Activated T-cell treated with anti-CD3 and anti-CD28 coated beads, Interleukin-2, amount 50 U/mL, for 1 hour (primary cell): ENCODE measurements at places on chromosomes 3 and 15.

- DNase-seq = no peak
These were observed 606.8 kb downstream of the GBE1 start for GRCh38 chr3:81154611-81155143.

- DNase-seq = no peak
These were observed 12.3 kb upstream of the CD200 start for GRCh38 chr3:112320691-112321090.

DNA sequence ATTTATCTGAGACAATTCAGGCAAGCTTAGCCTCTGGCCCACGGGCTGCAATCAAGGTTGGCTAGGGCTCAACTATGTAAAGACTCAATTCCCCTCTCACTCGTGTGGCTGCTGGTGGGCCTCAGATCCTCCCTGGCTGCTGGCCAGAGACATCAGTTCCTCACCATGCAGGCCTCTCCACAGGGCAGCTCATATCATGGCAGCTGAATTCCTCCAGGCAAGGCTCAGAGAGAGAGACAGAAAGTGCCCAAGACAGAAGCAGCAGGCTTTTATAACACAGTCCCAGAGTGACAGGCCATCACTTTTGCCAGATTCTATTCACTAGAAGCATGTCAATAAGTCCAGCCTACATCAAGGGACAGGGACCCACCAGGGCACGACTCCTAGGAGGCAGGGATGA is 63.2 kb downstream of the XXYLT1 start:
- no peak for DNase-seq

DNA sequence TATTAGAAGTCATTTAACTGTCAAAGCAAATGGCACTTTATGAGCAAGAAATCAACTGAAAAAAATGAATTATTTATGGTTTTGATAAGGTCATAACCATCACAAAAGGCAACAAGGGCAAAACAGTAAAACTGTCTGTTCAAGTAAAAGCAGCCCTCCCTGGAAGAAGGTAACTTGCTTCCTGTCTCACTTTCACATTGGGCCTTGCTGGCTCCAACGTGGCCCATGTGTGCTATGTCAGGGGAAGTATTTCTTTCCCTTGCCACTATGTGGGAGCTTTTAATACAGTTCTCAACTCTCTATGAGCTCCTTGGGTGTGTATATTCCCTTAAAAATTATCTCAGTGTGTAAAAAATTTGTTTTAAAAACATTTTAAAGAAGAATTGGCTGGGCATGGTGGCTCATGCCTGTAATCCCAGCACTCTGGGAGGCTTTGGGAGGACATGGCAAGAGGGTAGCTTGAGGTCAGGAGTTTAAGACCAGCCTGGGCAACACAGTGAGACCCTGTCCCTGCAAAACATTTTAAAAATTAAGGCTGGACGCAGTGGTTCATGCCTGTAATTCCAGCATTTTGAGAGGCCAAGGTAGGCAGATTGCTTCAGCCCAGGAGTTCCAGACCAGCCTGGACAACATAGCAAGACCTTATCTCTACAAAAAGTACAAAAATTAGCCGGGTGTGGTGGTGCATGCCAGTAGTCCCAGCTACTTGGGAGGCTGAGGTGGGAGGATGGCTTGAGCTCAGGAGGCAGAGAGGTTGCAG is 45.2 kb upstream of the TJP1 start:
- DNase-seq = no peak

DNA sequence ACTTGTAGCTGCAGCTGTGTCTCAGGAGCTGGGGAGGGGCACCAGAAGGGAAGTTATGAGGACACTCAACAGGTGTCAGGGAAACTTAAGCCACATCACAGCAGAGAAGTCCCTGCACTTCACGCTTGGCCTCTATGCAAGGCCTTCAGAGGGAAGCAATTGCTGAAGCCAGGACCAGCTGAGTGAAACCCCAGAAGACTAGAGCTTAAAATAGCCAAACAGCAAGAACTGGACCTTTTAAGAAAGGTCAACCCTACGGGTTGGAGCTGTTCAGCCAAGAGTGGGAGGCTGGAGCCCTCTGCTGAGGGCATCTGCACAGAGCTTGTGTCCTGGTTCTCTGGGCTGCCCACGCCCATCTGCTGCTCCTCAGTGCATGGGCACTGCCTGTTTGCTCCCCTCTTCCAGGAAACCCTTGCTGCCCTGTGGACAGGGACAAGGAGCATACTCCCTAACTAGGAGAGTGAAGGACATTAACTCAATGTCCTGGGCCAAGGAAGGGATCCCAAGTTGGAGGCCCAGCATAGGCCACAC is 3.9 kb upstream of the GRAMD2A start:
- DNase-seq = no peak

GRCh38 chr3:140421884-140422283 is 256.0 kb upstream of the TRIM42 start:
- no peak for DNase-seq

GRCh38 chr15:55741833-55742497 is 987 bp downstream of the PRTG start:
- peak; percentile 25 for DNase-seq

GRCh38 chr15:40929660-40930429 is 705 bp downstream of the DLL4 start:
- no peak for DNase-seq

- DNase-seq = no peak
These were observed 524.7 kb downstream of the DIPK2A start for GRCh38 chr3:144496141-144496835.

GRCh38 chr15:48507416-48508065 is 138.0 kb downstream of the FBN1 start:
- no peak for DNase-seq

DNA sequence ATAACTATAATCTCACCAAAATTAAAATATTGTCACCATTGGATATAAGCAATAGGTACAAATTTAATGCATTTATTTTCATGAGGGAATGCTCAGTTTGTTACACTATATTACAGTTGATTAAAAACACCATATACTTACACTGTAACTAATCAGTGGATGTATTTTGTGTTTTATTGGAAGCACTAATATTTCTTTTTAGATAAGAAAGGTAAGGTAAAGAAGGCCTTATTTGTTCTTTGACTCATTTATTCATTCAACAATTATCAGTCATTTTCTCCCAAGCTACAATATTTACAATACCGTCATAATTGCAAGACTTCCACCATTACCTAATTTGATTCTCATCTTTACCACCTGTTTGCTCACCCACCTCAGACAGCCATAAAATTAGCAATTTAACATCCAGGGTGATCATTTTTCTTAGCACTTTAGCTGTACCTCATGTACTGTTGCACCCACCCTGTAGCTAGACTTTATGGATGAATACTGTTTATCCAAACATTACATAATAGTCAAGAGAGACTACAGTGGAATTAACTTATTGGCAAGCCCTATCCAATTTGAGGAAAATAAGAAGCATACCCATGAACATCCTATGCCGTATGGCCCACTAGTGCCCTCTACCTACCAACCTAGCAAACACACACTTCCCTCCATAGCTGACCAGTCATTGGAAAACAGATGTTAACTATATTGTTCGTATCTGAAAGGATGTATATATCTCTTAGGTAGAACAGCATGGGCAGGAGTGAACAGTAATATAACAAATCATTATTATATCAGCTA is 229.6 kb downstream of the BBX start:
- DNase-seq = no peak

DNA sequence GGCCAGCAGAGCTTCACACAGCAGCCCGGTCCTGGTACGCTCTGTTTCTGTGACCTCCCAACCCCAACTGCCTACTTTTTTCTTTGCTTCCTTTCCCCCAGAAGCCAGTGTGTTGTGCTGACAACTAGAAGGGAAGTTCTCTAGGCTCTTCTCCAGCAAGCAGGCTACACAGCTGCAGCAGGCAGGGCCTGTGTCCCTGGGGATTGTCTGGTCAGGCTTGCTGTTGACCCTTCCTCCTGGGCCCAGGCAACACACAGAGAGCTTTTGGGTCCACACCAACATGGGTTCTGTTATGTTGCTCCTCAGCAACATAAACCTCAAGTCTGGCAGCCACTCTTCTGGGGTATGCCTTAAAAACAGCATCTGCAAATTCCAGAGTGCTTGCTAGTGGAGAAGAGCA is 36.2 kb upstream of the TSPAN3 start:
- no peak for DNase-seq

DNA sequence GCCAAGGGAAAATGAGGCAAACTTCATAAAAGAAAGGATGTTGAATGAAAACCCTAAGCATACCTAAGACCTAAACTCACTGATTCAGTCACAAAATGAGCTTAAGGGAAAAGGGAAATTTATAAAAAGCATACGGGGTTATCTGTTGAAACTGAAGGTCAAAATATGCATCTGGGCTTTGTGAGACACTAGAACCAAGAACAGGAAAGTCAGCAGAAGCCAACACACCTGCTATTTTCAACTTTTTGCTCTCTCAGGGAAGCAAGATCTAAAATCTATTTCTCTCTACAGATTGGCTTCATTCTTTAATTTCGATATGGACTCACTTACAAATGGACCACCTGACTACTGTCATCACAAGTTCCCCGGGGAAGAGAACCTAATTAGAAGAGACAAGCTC is 338.6 kb upstream of the NECTIN3 start:
- DNase-seq = no peak

GRCh38 chr3:180700941-180701340 is 21.7 kb upstream of the CCDC39 start:
- DNase-seq = no peak

GRCh38 chr15:34582461-34583371 is 735 bp downstream of the GOLGA8B start:
- DNase-seq = peak; percentile 47

DNA sequence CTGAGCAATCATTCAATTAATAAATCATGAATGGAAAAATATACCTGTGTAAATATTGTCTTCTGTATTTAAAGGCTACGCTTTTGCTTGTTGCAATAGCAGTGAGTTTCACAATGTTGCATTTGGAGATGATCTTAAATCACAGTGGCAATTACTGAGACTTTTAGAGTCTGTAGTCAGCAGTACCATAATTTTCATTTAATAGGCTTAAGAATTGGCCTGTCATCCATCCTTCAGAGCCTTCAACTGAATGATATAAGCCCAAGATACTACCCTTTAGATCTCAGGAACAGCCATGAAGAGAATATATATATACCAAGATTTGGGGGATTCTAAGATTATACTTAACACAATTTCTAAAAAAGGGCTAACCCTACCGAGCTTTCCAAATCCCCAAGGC is 458.1 kb downstream of the GBE1 start:
- no peak for DNase-seq

- no peak for DNase-seq
These were observed 138.8 kb downstream of the SMAD6 start for GRCh38 chr15:66840615-66841390.

DNA sequence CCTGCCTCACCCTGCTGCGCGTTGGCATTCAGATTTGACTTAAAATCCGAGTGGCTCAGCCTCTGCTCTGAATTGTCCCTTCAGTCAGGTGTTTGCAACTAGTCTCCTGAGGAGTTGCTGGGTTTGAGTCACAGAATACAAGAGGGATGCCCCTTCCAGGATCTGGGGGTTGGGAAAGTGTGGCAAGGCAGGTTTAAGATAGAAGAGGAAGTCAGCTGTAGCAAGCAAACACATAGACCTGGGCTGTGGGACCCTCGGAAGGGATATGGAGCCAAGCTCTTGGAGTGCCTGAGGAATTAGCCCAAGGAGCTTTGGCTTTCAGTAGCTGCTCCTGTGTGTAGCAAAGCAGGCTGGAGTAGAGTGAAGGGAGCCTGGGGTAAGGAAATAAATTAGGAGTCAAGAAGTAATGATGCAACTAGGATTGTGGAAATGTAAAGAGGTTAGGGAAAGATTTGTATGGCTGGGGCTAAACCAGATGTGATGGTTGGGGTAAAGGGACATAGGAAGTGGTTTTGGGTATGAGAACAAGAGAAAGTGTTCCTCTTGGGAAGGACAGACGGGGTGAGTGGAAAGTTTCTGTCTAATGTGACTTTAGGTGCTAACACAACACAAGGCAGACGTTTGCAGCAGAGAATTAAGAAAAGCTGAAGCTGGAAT is 41.2 kb downstream of the RAB7A start:
- DNase-seq = no peak

DNA sequence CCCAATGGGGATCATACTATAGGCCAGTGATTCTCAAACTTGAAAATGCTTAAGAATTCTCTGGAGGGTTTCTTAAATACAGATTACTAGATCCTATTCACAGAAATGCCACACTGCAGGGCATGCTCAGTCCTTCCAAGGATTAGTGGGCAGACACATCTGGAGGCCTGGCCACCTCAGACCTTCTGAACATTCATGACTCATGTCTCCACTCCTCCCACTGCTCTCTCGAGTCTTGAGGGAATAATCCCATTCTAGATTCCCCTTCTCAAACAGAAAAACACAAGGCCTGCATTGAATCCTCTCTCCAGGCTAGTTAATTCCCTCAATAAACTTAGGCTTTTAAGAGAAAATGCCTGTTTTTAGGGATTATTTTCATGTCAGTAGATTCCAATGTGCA is 22.1 kb downstream of the ZNF621 start:
- no peak for DNase-seq

DNA sequence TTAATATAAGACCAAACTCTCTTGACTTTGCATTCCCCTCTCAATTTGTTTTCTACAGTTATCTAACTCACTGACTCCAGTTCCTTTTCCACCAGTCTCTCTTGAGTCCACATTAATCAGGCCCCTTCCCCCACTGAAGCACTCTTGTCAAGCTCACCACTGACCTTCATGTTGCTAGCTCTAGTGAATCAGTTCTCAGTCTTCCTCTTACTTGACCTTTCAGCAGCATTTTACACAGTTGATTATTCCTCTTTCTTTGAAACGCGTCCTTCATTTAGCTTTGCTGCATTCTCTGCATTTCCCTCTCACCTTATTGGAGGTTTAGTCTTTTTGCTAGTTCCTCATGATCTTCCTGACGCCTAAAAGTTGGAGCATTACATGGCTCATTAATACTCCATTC is 8.3 kb downstream of the PPP2R3A start:
- no peak for DNase-seq

DNA sequence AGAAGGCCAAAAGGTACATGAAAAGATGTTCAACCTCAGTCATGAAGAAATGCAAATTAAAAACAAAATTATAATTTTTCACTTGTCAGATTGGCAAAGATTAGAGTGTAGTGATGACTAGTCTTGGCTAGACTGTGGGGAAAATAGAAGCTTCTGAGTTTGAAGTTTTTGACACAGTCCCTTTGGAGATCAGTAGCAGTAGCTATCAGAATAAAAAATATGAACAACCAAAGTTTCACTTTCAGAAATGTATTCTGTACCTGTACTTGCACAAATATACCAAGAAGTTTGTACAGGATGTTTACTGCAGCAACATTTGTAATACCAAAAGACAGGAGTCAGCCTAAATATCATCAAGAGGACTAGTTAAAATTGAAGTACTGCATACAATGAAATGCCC is 14.1 kb downstream of the ATP2C1 start:
- no peak for DNase-seq
